ENCODE measurements at places on chromosomes 4 and X.

DNA sequence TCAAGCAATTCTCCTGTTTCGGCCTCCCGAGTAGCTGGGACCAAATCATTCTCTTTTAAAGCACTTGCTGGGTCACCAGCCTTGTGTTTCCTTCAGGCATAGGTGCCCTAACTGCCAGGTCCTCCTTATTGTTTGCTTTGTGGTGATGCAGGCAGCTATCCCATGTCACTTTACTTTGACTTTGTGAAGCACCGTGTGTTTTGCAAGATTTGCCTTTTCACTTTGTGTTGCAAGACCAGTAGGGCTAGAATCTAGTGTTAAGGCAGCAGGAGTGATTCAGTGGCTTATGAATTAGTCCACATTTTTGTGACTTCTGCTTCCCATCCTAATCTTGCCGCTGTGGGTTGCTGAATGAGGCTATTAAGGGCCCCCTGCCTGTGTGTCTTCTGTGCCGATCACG is 20.2 kb downstream of the SYAP1 start:
- no peak for DNase-seq

DNA sequence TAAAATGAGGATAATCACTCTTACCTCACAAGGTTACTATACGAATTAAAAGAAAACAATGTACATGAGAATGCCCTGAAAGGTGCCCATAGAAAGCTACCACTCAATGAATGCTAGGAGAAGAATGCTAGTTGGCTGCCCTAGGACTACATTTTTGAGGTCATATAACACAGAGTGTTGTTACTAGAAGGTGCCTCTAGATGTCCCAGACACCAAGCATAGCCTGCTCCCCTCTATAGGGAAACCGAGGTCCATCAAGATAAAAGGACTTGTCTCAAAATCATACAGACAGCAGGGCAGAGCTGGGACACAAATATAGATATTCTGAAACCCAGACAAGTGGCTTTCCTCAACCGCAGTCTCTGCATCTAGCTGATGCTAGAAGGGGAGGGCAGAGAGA is 147.0 kb upstream of the ARHGEF9 start:
- no peak for DNase-seq

- DNase-seq: no peak
These were observed 19.0 kb downstream of the GAB1 start for GRCh38 chr4:143355540-143356217.

- no peak for DNase-seq
These were observed 255.1 kb upstream of the GK2 start for GRCh38 chr4:79663141-79663540.
